ENCODE measurements at places on chromosomes 6 and 20. TPM values are rescaled to one million over a fixed set of nuclear protein-coding genes. Genes with fewer than 3 reads are reported as not detected.

The OGFRL1 gene
- polyA plus RNA-seq, result 4.3 TPM

The MLIP gene
- polyA plus RNA-seq, result 51.5 TPM

DNA sequence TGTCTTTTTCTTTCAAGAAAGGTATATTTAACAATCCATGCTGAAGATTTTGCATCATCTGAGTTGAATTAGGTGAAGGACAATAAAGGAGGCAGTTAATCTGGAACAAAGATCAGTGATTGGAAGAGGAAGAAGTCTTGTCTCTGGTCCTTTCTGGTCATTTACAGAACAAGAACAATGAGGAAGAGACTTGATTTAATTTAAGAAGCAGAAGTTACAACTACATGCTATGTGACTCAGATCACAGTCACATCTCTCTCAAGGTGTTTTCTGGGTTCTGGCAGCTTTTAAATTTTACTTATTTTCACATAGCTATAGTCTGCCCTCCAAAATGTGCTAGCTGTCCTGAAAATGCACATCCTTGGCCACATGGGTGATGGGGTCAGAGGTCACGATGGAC is 53.5 kb upstream of the DEK start:
- DNase-seq, result no peak
- no peak overlapping the region for H3K27ac ChIP-seq
- H3K4me3 ChIP-seq, result no peak overlapping the region
- H3K27me3 ChIP-seq, result no peaks in the 10 kb centered on the region

DNA sequence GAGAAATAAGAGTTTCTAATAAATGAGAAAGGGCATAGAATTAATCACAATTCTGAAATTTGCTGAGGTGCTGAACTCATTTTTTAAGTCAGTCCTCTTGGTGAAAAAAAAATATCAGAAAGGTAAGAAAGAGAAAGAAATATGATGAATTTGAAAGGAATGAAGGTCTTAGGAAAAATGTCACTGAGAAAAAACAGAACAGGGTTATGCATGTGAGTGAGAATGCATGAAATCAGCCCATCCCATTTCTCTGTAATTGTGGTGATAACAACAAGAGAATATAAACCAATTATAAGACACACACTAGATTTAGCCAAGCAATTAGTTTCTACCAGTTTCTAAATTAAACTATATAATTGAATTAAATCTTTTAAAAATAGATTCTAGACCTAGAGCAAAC is 138.9 kb downstream of the TBX18 start:
- no peak overlapping the region for H3K4me3 ChIP-seq
- H3K27ac ChIP-seq, result no peak overlapping the region
- H3K27me3 ChIP-seq, result no peaks in the 10 kb centered on the region
- DNase-seq, result no peak
- H3K4me1 ChIP-seq, result no peaks in the 10 kb centered on the region

DNA sequence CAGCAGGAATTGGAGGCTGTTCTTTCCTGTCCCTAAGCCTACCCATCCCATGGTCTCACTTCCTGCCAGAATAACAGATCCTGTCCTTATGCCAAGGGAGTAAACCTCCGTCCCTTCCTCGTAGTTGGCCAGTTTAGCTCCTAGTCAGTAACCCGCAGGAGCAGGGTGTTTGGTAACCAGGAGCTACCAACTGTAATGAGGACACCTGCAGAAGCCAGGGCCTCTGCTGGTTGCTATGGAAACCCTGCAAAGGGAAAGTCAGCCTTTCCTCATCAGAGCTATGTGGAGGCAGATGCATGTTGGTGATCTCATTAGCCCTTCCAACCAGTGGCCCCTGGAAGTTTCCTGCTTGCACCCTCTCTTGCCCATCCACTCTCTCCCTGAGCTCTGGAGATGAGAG is 368.2 kb upstream of the SULF2 start:
- H3K27me3 ChIP-seq, result no peaks in the 10 kb centered on the region
- no peak for DNase-seq
- no peak overlapping the region for H3K27ac ChIP-seq
- no peak overlapping the region for H3K4me3 ChIP-seq

- H3K27me3 ChIP-seq, result peaks cover 8% of the 10 kb centered on the region
- no peak overlapping the region for H3K27ac ChIP-seq
- no peak overlapping the region for H3K4me3 ChIP-seq
- no peak for DNase-seq
Observed at GRCh38 chr20:945841-946240, 29.7 kb upstream of the ANGPT4 start.

DNA sequence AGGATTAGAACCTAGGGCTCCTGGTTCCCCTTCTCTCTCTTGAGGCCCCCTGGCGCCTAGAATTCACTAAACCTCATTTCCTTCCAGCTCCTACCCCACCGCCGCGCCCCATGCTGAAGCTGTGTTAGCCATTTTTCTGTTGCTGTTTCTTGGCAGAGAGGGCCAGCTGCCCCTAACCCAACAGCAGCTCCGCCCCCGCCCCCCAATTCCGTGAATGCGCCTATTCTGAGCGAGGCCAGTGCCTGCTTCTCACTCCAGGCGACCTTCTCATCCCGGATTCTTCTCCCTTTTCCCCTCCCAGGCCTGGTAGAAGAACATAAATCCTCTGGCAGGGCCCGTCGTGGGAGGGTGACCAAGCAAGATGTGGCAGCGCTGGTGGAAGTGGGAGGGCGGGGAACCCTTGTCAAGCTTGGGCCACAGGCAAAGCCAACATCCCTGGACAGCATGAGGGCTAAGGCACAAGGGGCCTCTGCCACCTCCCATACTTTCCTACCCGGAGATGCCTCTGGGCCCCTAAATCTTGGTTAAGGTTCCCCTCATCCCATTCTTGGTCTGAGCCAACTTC is 518 bp downstream of the RBPJL start:
- no peak overlapping the region for H3K4me3 ChIP-seq
- no peaks in the 10 kb centered on the region for H3K36me3 ChIP-seq
- no peak overlapping the region for H3K27ac ChIP-seq
- peaks cover 56% of the 10 kb centered on the region for H3K27me3 ChIP-seq
- H3K4me1 ChIP-seq, result no peaks in the 10 kb centered on the region

The RIMS1 gene
- polyA plus RNA-seq, result 0.04 TPM
